Stomach (tissue), 19 donors: ENCODE measurements at places on chromosomes 4 and X. TPM values are rescaled to one million over a fixed set of nuclear protein-coding genes. Genes with fewer than 3 reads are reported as not detected.

Gene RRH
- total RNA-seq: 13.4 TPM

Gene RADX
- total RNA-seq: 1.8 TPM

Gene BEND4
- not detected for total RNA-seq

Gene SMIM10
- total RNA-seq: 2.4 TPM

Gene SPARCL1
- total RNA-seq: 173 TPM

Gene TLR2
- total RNA-seq: 35.0 TPM

Gene GPR34
- total RNA-seq: 10.1 TPM

Gene TACR3
- total RNA-seq: not detected

DNA sequence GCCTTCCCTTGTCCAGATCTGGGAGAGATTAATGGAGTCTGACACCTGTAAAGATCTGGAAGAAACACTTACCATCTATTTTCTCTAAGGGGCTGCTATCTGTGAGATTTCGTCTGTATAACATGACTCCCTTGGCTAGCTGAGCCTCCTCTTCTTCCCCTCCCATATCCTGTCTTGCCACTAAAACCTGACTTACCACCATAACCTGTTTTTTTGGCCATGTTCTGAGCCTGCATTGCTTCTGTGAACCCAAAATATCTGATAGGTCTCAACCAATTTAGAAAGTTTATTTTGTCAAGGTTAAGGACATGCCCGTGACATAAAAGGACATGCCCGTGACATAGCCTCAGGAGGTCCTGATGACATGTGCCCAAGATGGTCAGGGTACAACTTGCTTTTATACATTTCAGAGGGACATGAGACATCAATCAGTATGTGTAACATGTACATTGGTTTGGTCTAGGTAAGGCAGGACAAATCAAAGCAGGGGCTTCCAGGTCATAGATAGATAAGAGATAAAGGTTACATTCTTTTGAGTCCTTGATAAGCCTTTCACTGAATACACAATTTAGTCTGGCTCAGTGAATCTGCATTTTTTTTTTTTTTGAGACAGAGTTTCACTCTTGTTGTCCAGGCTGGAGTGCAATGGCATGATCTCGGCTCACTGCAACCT lies 11.4 kb downstream of the MGST2 start:
- H3K27ac ChIP-seq: no peak overlapping the region
- no peaks in the 10 kb centered on the region for H3K27me3 ChIP-seq
- H3K4me3 ChIP-seq: no peak overlapping the region

- no peaks in the 10 kb centered on the region for H3K27me3 ChIP-seq
- no peak for DNase-seq
- H3K27ac ChIP-seq: no peak overlapping the region
- no peaks in the 10 kb centered on the region for H3K4me1 ChIP-seq
- H3K36me3 ChIP-seq: no peaks in the 10 kb centered on the region
Measured at GRCh38 chr4:180500154-180500553, 1743.0 kb upstream of the TENM3 start.

- H3K36me3 ChIP-seq: no peaks in the 10 kb centered on the region
- DNase-seq: no peak
- H3K27ac ChIP-seq: no peak overlapping the region
- H3K4me1 ChIP-seq: no peaks in the 10 kb centered on the region
- no peak overlapping the region for H3K4me3 ChIP-seq
Measured at GRCh38 chr4:156779042-156779441, 192.6 kb downstream of the PDGFC start.

DNA sequence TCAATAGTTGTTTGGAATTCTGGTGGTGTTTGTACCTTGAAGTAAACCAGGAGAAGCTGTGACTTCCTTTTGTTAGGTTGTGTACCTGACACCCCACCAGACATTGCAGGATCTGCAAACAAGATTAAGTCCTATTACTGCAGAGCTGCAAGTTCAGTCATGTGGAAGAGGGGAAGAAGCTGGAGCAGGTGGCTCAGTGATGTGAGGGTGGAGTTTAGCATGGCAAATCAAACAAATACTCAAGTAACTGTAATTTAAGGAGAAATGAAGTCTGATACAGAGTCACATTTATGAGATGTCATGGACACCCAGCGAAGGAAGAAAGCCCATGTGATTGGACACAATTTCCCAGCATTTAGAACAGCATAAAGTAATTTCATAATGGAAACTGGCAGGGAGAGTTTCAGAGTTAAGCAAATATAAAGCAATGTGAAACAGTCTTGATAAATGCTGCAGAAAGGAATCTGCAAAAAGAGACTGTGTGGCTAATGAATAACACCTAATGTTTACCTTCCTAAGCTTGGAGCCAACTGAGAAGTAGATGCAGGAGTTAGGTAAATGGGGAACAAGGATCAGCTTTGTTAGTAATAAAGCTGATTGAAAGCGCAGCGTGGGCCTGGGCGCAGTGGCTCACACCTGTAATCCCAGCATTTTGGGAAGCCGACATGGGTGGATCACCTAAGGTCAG lies 249.1 kb downstream of the GBA3 start:
- H3K27ac ChIP-seq: peak overlapping the region; percentile 1
- no peaks in the 10 kb centered on the region for H3K4me1 ChIP-seq

DNA sequence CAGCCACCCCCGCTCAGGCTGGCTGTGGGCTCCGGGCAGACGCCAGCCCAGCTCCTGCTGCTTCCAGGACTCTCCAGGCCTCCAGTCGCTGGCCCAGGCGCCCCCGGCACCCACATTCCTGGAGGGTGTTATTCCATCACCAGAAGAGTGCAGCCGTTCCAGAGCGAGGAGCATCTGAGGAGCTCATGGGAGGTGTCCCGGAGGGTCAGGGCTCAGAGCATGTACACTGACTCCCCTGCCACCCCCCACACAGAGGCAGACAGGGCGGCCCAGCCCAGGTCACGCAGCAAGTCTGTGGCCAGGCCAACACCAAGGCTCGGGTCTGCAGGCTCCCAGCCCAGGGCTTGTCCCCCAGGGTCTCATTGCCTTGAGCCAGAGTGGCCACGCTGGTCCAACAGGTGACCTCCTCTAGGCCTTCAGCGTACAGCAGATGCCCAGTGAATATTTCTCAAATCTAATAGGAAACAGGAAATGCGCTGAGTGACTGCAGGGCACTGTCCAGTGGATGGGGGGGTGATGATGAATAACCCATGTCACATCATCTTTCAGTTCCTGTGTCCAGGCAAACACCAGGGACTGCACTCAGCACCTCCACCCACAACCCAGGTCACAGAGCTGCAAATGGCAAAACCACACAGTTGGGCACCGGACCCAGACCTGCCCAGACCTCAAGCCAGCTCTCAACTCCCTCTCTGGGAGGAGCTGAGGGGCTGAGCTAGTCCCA lies 37.2 kb downstream of the ABLIM2 start:
- no peaks in the 10 kb centered on the region for H3K27me3 ChIP-seq
- H3K27ac ChIP-seq: no peak overlapping the region
- H3K36me3 ChIP-seq: no peaks in the 10 kb centered on the region
- H3K4me1 ChIP-seq: no peaks in the 10 kb centered on the region
- DNase-seq: no peak
- no peak overlapping the region for H3K4me3 ChIP-seq

DNA sequence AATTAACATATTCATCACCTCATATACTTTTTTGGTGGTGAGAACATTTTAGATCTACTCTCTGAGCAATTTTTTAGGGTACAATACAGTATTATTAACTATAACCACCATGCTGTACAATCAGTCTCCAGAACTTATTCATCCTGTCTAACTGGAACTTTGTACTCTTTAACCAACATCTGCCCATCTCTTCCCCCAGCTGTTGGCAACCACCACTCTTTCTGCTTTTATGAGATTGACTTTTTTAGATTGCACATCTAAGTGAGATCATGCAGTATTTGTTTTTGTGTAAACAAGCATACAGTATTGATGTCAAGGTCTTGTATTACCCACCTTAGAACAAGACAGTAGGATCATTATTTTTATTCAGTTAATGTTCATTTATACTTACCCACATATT lies 516.8 kb downstream of the RPA4 start:
- no peaks in the 10 kb centered on the region for H3K36me3 ChIP-seq
- H3K4me3 ChIP-seq: no peak overlapping the region
- no peak for DNase-seq
- H3K4me1 ChIP-seq: no peaks in the 10 kb centered on the region
- no peak overlapping the region for H3K27ac ChIP-seq

DNA sequence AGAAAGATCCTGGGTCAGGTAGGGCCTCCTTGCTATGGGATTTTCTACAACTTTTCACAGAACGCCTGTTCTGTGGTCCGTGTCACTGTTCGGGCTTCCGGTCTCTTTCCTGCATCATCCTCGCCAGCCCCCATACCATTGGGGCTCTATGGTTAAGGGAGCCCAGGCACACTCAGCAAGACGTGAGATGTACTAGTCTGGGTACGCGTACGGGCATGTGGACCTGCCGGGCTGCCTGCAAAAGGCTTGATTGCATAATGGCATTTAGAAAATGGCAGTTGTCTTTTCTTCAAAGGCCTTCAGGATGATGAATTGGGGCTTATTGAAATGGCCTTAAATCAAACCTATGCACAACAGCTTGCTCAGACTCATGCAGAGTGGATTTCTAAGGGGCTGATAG lies 86.7 kb downstream of the CNGA2 start:
- no peak for DNase-seq
- no peaks in the 10 kb centered on the region for H3K36me3 ChIP-seq
- no peak overlapping the region for H3K4me3 ChIP-seq

- H3K36me3 ChIP-seq: no peaks in the 10 kb centered on the region
- DNase-seq: no peak
Measured at GRCh38 chrX:133610056-133610455, 194.8 kb upstream of the GPC4 start.

GRCh38 chr4:168614281-168615057 lies 117.6 kb downstream of the PALLD start:
- no peaks in the 10 kb centered on the region for H3K4me1 ChIP-seq
- no peak overlapping the region for H3K27ac ChIP-seq
- DNase-seq: no peak
- no peak overlapping the region for H3K4me3 ChIP-seq

DNA sequence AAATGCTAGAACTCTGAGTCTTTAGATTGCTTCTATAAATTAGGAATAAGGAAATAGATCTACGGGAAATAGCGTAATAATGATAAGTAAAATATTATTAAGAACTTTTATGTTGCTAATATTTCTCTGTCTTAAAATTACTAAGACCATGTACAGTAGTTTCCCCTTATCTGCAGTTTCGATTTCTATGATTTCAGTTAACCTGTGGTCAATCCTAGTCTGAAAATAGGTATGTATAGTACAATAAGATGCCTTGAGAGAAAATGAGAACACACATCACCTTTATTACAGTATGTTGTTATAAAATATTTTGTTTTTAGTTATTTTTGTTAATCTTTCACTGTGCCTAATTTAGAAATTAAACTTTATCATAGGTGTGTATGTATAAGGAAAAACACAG lies 92.6 kb downstream of the CCSER1 start:
- DNase-seq: no peak
- no peaks in the 10 kb centered on the region for H3K27me3 ChIP-seq
- no peaks in the 10 kb centered on the region for H3K4me1 ChIP-seq
- H3K27ac ChIP-seq: no peak overlapping the region
